Posterior cingulate gyrus (tissue), 11 donors: ENCODE measurements at places on chromosomes 4 and X.

DNA sequence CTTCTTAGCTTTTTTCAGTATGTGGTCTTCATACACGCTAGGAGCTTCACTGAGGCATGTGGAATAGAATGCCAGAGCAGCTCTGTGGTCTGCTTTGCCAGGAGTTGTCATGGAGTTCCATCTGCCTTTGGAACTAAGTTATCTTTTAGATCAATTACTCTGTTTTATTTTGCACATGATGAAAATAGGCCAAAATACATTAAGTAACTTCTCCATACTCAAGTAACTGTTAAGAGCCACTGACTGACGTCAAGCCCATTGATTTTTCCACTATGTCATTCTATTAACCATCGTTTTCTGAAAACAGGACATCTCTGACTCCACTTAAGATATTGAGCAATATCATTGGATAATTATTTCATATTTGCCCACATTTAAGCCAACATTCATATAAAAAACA lies 415.1 kb upstream of the MAD2L1 start:
- DNase-seq, result no peak

GRCh38 chrX:48043056-48043455 lies 28.4 kb downstream of the ZNF630 start:
- DNase-seq, result no peak

DNA sequence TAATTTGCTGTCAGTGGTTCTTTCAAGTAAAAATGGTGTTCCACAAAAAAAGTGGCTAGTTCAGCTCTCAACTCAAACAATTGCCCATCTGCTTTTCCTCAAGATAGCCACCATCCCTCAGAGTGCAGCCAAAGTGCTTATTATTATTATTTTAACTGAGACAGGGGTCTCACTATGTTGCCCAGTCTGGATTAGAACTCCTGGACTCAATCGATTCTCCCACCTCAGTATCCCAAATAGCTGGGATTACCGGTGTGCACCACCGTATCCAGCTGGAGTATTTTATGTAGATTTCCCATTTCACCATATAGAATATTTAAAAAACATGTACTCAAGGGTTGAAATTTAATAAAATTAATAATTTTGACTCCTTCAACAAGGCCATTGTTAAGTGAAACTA lies 62.1 kb upstream of the USP9X start:
- DNase-seq, result no peak

DNA sequence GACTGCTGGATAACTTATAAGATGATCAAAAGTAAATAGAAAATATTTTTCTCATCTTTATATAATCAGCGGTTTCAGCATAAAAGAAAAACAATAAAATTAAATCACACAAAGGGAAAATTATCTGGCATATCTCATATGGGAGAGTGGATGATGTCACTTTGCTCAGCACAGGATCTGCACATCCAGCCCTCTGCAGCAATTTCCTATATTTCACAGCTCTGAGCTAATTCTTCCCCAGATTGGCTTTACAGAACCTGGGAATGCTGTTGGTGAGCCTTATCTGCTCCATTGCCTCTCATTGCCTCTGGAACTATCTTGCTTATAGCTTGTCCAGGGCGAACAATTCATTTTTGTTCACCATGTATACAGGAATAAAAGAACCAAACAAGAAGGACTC lies 21.0 kb downstream of the FREM3 start:
- DNase-seq, result no peak

DNA sequence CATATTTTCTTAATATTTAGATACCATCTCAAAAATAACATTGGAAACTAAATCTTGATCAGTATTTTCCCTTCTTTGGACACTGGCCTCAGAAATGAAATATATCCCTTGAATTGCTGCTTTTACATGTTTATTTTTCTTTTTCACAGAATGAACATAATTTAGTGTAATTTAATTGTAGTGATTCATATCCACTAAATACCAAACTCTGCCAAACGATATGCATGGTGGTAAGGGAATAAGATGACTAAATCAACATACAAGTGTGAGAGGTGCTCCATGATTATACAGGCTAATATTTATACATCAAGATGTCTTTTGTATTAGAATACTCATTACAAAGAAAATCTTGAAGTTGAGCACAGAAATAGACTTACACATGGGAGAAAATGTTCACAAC lies 216.8 kb upstream of the PACRGL start:
- DNase-seq, result no peak

GRCh38 chrX:9135901-9136510 lies 102.1 kb upstream of the FAM9B start:
- DNase-seq, result no peak

- DNase-seq, result no peak
Observed at GRCh38 chr4:142485452-142485851, 360.6 kb downstream of the INPP4B start.

DNA sequence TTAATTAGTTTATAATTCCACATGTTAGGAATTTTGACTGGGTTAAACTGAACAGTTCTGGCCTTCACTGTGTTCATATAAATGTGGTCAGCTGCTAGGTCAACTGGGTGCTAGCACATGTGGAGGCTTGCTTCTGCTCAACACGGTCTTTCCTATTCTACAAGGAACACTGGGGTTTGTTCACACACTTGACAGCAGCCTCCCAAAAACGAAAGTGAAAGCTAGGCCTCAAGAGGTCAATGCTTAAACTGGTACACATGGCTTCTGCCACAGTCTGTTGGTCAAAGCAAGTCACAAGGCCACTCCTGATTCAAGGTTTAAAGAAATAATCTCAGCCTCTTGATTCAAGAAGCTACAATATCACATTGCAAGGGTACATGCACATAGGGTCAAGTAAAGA lies 126.5 kb downstream of the QDPR start:
- DNase-seq, result no peak

DNA sequence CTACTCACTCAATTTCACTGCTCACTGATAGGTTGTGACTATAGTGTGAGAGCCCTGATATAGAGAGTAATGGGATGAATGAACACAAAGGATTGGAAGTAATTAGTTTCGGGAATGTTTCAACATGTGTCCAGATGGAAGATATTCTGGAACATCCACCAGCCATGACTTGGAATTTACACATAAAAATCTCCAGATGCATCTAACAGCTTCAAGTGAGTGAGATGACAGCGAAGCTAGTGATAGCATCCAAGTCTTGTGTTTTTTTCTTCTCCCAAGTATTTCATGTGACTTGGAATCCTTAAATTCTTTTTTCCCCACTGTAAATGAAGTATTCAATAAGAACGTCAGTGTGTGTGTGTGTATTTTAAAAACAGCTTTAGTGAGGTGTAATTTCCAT lies 82.1 kb downstream of the CLDN34 start:
- no peak for DNase-seq

- no peak for DNase-seq
Observed at GRCh38 chr4:140116442-140117104, 37.4 kb downstream of the MAML3 start.

GRCh38 chr4:99893839-99894160 lies 427 bp downstream of the LAMTOR3 start:
- DNase-seq, result no peak

GRCh38 chrX:42289492-42290385 lies 366.4 kb upstream of the CASK start:
- DNase-seq, result no peak

DNA sequence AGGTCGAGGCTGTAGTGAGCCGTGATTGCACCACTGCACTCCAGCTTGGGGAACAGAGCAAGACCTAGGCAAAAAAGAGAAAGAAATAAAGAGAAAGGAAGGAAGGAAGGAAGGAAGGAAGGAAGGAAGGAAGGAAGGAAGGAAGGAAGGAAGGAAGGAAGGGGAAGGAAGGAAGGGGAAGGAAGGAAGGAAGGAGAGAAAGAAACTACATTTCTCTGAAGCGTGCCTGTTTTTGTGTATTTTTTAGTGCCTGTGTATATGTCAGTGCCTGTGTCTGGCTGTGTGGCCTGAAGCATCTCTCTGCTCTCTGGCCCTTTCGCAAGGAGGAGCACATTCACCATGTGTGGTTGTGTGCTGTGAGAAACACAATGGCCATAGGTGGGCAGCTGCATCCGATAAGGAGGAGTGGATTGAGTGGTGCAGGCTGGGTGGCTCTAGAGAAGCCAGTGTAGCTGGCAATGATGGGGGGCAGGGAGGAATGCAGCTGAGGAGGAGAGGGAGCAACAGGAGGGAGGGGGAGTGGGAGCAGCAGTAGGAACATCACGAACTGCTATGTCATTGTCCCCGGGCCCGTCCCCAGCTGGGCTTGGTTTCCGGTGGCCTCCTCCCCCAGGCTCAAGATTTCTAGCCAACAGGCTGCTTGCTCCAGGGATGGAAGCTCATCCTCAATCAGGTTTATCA lies 11.4 kb downstream of the SYN1 start:
- DNase-seq, result peak; percentile 46

- no peak for DNase-seq
Observed at GRCh38 chrX:100413229-100413628, 3.2 kb upstream of the PCDH19 start.

DNA sequence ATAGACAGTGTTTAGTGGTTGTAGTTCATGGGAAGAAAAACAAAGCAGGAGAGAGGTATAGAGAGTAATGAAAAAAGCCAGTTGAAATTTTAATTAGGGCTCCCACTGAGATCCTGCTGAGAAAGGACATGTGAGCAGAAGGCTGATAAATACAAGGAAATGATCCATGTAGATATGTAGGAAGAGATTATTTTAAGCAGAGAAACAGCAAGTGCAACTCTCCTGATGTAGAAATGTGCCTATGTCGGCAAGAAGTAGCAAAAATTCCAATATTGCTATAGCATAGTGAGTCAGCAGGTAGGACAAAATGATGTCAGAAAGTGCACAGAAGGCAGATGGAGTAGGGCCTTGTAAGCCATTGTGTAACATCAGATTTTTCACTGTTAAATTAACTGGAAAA lies 1027.3 kb downstream of the PCDH18 start:
- no peak for DNase-seq

- DNase-seq, result no peak
Observed at GRCh38 chr4:82601242-82602015, 39.6 kb upstream of the TMEM150C start.

- DNase-seq, result no peak
Observed at GRCh38 chr4:146059865-146060264, 115.7 kb upstream of the LSM6 start.

GRCh38 chrX:112696481-112696880 lies 16.7 kb upstream of the LHFPL1 start:
- no peak for DNase-seq

- DNase-seq, result no peak
Observed at GRCh38 chrX:142296421-142296820, 91.3 kb upstream of the MAGEC2 start.

GRCh38 chr4:88744609-88745008 lies 47.0 kb upstream of the NAP1L5 start:
- no peak for DNase-seq

DNA sequence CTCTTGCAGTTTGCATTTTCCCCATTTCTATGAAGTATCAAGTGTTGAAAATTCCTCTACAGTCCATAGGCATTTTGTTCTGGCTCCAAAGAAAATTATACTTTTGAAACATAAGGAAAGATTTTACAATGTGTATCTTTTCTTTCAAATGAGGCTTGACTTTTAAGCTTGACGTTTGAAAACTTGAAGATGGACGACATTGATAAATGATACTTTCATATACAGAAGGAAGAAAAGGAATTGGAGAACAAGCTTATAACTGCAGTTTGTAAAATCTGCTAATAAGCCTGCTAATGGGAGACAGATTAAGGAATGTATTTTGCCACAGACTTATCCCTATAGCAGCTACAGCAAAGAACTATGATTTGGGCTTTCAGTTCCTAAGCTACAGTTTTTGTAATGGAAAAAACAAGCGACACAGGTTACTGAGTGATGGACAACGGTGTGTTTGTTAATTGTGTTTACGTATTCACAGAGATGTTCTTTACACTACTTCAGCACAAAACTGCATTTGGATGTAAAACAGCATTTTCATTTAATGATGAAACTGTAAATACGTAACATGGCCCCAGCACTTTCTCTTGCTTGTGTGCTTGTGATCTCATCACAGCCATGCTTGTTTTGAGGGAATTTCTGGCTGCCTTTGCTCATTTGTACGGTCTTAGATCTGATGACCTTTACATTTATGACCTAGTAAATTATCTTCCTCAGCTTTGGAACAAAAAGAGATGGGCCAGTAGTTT lies 83.2 kb upstream of the FAT1 start:
- no peak for DNase-seq

- no peak for DNase-seq
Observed at GRCh38 chrX:17081511-17081910, 135.1 kb downstream of the REPS2 start.

- DNase-seq, result no peak
Observed at GRCh38 chr4:123699880-123700771, 303.5 kb downstream of the SPRY1 start.

DNA sequence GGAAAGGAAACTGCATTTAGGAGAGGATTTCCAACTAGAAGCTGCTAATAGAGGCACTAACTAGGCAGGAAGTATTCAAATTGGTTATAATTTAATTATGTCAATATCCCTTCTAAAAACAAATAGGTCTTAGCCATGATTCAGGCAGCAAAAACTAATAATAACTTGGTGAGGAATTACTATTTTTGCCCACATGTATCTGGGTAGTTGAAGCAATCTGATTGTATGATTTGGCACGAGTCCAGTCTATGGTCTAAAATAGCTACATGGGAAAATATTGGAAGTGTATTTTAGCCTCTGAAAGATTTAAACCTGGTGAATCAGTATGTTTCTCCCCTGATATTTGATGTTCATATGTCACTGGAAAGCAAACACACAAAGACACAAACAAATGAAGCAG lies 62.2 kb downstream of the MFAP3L start:
- no peak for DNase-seq

GRCh38 chrX:153868576-153869472 lies 17.1 kb downstream of the L1CAM start:
- no peak for DNase-seq

DNA sequence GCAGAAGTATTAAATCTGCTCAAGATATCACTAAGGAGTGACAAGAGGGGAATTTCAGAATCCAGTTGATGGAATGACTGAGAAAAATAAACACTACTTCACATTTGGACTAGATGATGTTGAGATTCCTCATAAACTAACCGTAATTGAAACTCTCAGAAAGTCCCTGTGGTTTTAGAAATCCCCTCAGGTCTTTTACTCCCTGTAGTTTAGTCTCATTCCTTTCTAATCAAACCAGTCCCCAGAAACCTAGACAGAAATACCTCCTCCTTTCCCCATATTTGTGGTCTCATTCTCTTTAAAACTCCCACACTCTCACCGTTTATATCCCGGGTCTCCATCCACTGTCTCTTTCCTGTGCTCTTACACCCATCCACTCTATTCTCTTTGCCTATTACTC lies 15.0 kb upstream of the TLR1 start:
- DNase-seq, result no peak

GRCh38 chrX:109390556-109390955 lies 91.3 kb downstream of the GUCY2F start:
- no peak for DNase-seq

GRCh38 chr4:8097721-8098345 lies 60.8 kb downstream of the ABLIM2 start:
- DNase-seq, result no peak
